ENCODE measurements at places on chromosomes 12 and 14. TPM values are rescaled to one million over a fixed set of nuclear protein-coding genes. Genes with fewer than 3 reads are reported as not detected.
A peak's percentile ranks its signal among the peaks of the same experiment; 100 is the strongest.

GRCh38 chr12:115956659-115957058 is 320.8 kb downstream of the MED13L start:
- no peak for DNase-seq
- H3K4me1 ChIP-seq = peaks cover 14% of the 10 kb centered on the region
- peak overlapping the region; percentile 15 for H3K27ac ChIP-seq

GRCh38 chr14:64711039-64711438 is 6.8 kb downstream of the PLEKHG3 start:
- DNase-seq = no peak
- peaks cover 65% of the 10 kb centered on the region for H3K4me1 ChIP-seq
- no peak overlapping the region for H3K27ac ChIP-seq

GRCh38 chr12:32261638-32262037 is 137.7 kb upstream of the FGD4 start:
- peak overlapping the region; percentile 41 for H3K27ac ChIP-seq
- DNase-seq = peak; percentile 62
- no peaks in the 10 kb centered on the region for H3K27me3 ChIP-seq
- no peaks in the 10 kb centered on the region for H3K36me3 ChIP-seq
- peaks cover 10% of the 10 kb centered on the region for H3K4me1 ChIP-seq

GRCh38 chr12:104680070-104680469 is 223.3 kb downstream of the CHST11 start:
- H3K27me3 ChIP-seq = no peaks in the 10 kb centered on the region
- H3K4me1 ChIP-seq = peaks cover 12% of the 10 kb centered on the region

DNA sequence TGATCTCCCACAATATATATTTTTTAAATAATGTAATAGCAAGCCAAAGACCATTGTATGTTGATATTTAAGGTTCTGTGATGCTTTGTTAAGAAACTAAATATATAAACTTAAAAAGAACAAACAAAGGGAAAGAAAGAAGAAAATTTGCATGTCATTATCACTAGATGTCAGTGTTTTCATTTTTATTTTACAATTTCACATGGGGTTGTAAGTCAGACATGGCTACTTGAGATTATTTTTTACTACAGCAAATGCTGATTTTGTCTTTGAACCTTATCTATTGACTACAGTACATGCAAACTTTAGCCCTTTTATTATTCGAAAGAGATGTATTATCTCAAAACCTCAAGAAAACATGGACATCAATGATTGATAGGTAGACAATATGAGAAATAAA is 36.1 kb downstream of the SLCO1C1 start:
- DNase-seq = no peak
- H3K4me3 ChIP-seq = no peak overlapping the region
- no peaks in the 10 kb centered on the region for H3K4me1 ChIP-seq

GRCh38 chr14:75769047-75769685 is 108.1 kb downstream of the TTLL5 start:
- H3K27me3 ChIP-seq = no peaks in the 10 kb centered on the region
- H3K27ac ChIP-seq = no peak overlapping the region
- no peak for DNase-seq
- no peaks in the 10 kb centered on the region for H3K4me1 ChIP-seq

- no peaks in the 10 kb centered on the region for H3K27me3 ChIP-seq
- no peak overlapping the region for H3K27ac ChIP-seq
- DNase-seq = no peak
- H3K4me1 ChIP-seq = no peaks in the 10 kb centered on the region
- H3K36me3 ChIP-seq = no peaks in the 10 kb centered on the region
Measured at GRCh38 chr12:102812344-102812743, 104.7 kb downstream of the PAH start.

DNA sequence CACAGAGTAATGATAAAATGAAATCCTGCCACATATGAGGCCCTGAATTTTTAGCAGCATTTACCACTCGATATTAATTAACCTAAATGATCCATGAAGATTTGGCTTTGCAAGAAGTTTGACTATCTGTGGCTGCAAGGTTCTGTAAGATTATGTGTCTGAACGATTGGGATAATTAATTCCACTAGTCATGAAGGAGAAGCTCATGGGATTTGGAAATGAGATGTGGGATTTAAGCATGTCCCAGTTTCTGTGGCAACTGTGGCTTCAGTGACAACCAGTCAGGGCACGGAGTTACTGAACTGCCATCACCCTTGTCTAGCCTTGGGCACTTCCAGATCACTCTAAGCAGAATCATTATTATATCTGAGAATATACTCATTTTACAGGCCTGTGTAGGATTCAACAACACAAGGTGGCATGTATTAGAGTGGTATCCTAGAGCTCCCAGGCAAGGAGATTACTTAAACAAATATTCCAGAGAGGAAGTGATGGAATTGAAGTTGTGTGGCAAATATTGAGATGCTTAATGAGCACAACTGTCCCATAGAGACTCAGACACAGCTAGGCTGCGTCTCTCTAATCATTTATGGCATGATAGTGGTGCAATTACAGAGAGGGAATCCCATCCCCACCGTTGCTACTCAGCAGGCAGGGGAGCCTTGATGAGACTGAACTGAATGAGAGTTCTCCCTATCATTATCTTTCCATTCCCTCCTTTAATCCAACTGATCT is 205.0 kb upstream of the KRR1 start:
- no peak for DNase-seq
- no peaks in the 10 kb centered on the region for H3K36me3 ChIP-seq
- no peaks in the 10 kb centered on the region for H3K27me3 ChIP-seq
- no peak overlapping the region for H3K27ac ChIP-seq
- H3K4me1 ChIP-seq = peaks cover 37% of the 10 kb centered on the region

- DNase-seq = peak; percentile 39
- H3K4me3 ChIP-seq = peak overlapping the region; percentile 98
- peak overlapping the region; percentile 86 for H3K27ac ChIP-seq
- no peaks in the 10 kb centered on the region for H3K36me3 ChIP-seq
Measured at GRCh38 chr12:123384994-123385376, 1.1 kb downstream of the KMT5A start.

DNA sequence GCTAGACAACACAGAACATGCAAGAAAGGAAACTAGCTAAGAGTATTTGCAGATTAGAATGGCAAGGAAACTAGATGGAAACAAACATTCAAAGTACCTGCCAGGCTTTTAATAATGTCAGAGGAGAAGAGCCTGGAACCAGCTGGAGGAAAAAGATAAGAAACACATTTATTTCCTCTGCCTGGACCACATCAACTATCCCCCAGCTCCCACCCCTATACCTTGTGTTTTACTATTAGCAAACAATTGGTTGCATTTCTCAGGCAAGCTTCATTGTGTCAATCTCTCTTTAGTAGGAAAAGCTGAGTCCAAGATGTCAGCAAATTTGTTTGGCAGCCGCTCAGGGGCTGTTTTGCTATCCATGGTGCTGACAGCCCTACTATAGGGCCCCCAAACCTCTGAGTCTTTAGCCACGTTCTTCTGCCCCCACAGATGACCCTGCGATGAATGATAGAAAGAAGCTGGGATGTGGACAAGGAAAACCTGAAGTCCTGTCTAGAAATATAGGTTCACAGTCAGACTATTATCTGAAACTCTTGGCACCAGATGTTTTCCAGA is 11.6 kb upstream of the SYNDIG1L start:
- H3K27me3 ChIP-seq = no peaks in the 10 kb centered on the region
- peaks cover 14% of the 10 kb centered on the region for H3K4me1 ChIP-seq
- H3K36me3 ChIP-seq = no peaks in the 10 kb centered on the region
- peak overlapping the region; percentile 46 for H3K27ac ChIP-seq
- H3K4me3 ChIP-seq = no peak overlapping the region
- peak; percentile 69 for DNase-seq

DNA sequence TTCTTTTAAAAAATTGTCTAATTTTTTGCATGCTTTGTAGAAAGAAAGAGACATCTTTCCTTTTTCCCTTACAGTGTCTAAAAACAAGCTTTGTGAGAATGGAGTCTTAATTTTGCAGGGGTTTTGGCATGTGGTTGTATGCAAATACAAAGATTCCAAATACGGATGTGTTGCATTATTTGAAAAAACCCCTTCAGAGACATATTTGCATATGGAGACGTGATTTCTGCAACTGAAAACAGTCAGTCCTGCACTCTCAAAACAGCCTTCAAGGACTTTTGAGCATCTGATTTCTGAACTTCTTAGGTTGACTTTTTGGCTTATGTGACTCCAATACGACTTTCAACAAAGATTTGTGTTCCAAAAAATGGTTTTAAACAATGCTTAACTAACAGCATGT is 7.8 kb downstream of the IRAK3 start:
- no peak for DNase-seq
- no peaks in the 10 kb centered on the region for H3K27me3 ChIP-seq
- no peak overlapping the region for H3K4me3 ChIP-seq
- H3K27ac ChIP-seq = no peak overlapping the region
- no peaks in the 10 kb centered on the region for H3K36me3 ChIP-seq
- peaks cover 22% of the 10 kb centered on the region for H3K4me1 ChIP-seq

- no peaks in the 10 kb centered on the region for H3K27me3 ChIP-seq
- H3K36me3 ChIP-seq = no peaks in the 10 kb centered on the region
- DNase-seq = no peak
Measured at GRCh38 chr14:63924375-63924774, 71.6 kb downstream of the SYNE2 start.

DNA sequence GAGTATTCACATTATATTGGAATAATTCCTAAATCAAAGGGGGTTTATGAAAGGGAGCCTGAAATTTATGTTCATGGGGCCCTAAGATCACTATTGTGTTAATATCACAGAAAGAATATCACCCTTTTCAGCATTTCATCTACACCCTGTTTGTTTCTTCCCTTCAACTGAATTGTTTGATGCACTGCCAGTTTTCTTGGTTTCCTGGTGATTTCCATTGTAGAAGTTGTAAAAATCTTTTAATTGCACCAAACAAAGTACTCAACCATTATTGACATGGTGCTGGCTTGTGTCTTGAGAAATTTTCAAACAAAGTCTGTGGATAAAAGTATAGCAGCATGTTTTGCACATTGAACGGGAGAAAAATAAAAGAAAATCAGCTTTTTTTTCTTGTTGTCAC is 154.8 kb upstream of the PRKD1 start:
- no peak overlapping the region for H3K4me3 ChIP-seq
- no peaks in the 10 kb centered on the region for H3K27me3 ChIP-seq
- H3K27ac ChIP-seq = no peak overlapping the region

- H3K27me3 ChIP-seq = no peaks in the 10 kb centered on the region
Measured at GRCh38 chr12:63978519-63978918, 134.0 kb downstream of the SRGAP1 start.

- no peak overlapping the region for H3K27ac ChIP-seq
- DNase-seq = peak; percentile 32
- peaks cover 13% of the 10 kb centered on the region for H3K4me1 ChIP-seq
- H3K36me3 ChIP-seq = no peaks in the 10 kb centered on the region
- H3K27me3 ChIP-seq = no peaks in the 10 kb centered on the region
Measured at GRCh38 chr12:92765871-92766270, 63.1 kb downstream of the PLEKHG7 start.

DNA sequence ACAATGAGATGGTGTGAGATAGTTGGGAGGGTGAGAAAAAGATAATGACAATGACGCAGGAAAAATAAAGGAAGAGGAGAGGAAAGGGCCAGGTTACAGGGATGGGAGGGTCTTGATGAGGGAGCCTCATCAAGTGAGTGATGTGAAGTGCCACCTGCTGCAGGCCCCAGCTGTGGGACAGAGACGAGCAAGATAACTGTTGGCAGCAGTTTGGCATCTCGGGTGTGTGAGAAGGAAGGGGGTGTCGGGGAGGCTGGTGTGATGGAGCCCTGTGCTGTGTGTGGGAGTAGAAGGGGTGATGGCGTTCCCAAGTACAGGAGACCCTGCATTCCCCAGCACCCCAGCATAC is 11.4 kb upstream of the TAC3 start:
- no peak overlapping the region for H3K4me3 ChIP-seq
- no peaks in the 10 kb centered on the region for H3K36me3 ChIP-seq
- H3K27ac ChIP-seq = no peak overlapping the region

GRCh38 chr14:77025744-77026165 is 2.8 kb downstream of the IRF2BPL start:
- H3K27me3 ChIP-seq = no peaks in the 10 kb centered on the region
- peak; percentile 46 for DNase-seq
- peak overlapping the region; percentile 75 for H3K4me3 ChIP-seq
- H3K27ac ChIP-seq = peak overlapping the region; percentile 94
- H3K36me3 ChIP-seq = no peaks in the 10 kb centered on the region

The RERG gene
- total RNA-seq = 1.5 TPM

The CYP46A1 gene
- 0.59 TPM for total RNA-seq

The OTOGL gene
- total RNA-seq = 0.35 TPM

The SDR9C7 gene
- not detected for total RNA-seq

The ARHGDIB gene
- not detected for total RNA-seq

The MYF5 gene
- not detected for total RNA-seq

The KIF5A gene
- total RNA-seq = 21.3 TPM

The PLEK2 gene
- not detected for total RNA-seq

The SERPINA10 gene
- not detected for total RNA-seq

The PLBD1 gene
- 16.3 TPM for total RNA-seq

The CD163 gene
- total RNA-seq = 0.04 TPM

The DPF3 gene
- 1.0 TPM for total RNA-seq

The PPP1R1A gene
- 7.6 TPM for total RNA-seq

The DBX2 gene
- not detected for total RNA-seq

The RNU4-1 gene
- not detected for total RNA-seq

The KIF26A gene
- 82.9 TPM for total RNA-seq

All from GM23338 (cell line).